ENCODE measurements at places on chromosomes 3 and 15.

DNA sequence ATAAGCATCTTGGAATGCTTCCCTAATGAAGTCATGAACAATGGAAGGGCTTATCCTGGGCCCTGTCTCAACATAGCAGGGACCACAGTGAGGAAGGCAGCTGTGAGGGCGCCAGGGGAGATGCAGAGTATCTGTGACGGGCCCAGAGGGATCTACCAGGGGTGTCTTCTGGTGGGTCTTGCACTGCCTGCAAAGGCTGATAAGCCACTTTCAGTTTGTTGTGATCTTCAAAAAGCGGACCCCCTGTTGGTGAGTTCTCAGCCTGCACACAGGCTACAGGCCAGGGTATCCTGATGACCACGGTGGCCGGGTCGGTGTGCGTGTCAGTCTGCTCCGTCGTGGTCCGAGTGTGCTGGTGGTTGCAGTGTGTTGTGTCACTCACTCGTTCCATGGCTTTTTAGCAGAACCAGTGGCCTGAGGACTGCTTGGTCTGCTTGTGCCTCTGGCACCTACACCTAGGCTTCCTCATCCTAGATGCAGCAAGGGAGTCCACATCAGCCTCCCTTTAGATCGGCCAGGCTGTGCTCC is 46.8 kb downstream of the CHDH start:
- no peak for DNase-seq

- no peak for DNase-seq
Observed at GRCh38 chr3:9976721-9977709, 9.6 kb downstream of the EMC3 start.

DNA sequence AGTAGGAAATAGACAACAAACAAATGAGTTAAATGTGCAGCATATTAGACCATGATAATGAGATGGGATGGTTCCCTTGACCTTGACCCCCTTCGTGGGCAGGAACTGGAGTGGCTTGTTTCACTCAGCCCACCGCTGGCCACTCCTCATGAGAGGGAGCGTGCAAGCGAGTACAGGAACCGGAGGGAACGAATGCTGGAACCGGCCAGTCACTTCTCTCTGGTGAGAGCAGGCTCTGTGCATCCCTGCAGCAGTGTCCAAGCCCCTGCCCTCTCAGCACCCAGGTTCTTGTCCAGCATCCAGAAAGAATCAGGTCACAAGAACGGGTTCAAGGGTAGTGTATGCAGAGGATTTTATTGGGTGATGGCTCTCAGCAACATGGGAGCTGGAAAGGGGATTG is 17.2 kb upstream of the IREB2 start:
- no peak for DNase-seq

DNA sequence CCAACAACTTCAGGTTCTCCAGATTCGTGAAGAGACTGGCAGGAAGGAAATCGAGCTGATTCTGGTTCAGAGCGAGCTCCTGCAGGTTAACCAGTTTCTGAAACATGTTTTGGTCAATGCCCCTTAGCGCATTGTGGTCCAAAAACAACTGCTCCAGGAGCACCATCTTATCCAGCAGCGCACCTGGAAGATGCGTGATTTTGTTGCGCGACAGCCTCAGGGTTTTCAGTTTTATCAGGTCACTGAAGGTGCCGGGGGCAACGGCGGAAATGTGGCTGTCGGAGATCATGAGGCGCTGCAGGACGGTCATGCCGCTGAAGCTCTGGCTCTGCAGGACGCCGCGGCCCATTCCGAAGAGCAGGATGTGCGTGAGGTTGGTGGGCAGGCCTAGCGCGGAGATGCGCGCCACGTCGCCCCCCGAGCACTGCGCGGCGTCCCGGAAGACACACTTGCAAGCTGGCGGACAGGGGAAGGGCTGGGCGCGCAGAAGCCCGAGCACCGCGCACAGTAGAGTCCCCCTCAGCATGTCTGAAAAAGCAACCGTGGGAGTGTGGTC is 1.2 kb downstream of the GP5 start:
- DNase-seq: no peak

- no peak for DNase-seq
Observed at GRCh38 chr3:128598884-128599664, 51.5 kb downstream of the RPN1 start.

DNA sequence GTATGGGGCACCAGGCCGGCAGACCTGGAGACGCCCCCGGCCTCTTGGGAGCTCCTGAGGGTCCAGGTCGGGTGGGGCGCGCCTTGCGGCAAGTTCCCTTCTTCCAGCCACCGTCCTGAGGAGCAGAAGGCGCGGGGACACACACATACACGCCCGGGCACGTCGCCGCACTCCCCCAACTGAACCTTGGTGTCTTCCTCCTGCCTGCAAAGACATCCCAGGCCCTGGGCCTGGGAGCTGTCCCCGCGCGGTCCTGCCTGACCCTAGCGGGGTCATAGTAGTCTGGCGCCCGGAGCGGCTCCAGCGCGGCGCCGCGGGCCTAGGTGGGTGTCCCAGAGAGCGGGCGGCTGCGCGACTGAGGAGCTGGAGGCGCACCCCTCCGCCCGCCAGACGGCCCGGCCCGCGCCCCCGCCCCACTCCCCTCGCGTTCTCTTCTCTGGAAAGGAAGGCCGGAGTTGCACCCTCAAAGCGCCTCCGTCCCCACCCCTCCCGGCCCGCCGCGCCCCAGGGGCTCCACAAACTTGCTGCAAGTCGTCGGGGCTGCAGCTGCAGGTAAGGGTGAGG is 185.9 kb upstream of the LINGO1 start:
- no peak for DNase-seq
